ENCODE measurements at places on chromosomes 4 and X. TPM values are rescaled to one million over a fixed set of nuclear protein-coding genes. Genes with fewer than 3 reads are reported as not detected.

The SPANXN4 gene
- total RNA-seq: not detected

DNA sequence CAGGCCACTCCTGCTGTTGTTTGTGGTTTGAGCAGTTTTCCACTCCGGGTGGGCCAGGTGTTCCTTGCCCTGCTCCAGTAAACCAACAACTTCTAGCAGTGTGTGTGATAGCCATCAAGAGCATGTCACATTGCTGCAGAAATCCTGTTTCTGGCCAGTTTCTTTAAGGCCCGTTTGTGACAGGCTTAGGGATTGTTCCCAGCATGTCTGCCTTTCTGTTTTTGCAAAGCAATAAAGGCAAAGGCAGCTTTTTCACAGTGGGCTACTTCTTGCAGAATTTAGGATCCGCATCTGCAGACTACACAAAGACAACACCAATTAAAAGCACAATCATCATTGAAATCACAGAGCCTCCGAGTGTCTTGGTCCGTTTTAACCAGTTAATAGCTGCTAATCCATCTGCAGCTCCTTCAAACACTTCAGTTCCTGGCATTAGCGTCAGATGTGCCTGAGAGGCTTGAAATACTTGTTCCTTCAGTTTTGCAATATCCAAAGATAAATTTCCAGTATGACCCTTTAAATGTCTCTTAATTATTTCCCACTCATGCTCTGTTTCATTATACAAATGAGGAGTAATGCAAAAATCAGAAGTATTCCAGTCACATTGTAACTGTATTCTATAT is 65.1 kb downstream of the ADAM29 start:
- no peak overlapping the region for H3K27ac ChIP-seq
- H3K27me3 ChIP-seq: no peaks in the 10 kb centered on the region
- H3K4me3 ChIP-seq: no peak overlapping the region
- no peak for DNase-seq
- H3K4me1 ChIP-seq: no peaks in the 10 kb centered on the region

The TMEM129 gene
- total RNA-seq: 47.7 TPM

The AVPR2 gene
- total RNA-seq: not detected

The TMPRSS11B gene
- not detected for total RNA-seq

- 0 out of 2 replicates have a peak, but pooled peaks cover 4% of the 10 kb centered on the region for H3K27me3 ChIP-seq
- no peak overlapping the region for H3K4me3 ChIP-seq
- H3K27ac ChIP-seq: no peak overlapping the region
- H3K36me3 ChIP-seq: no peaks in the 10 kb centered on the region
Measured at GRCh38 chr4:154143720-154144119, 347.9 kb downstream of the DCHS2 start.

DNA sequence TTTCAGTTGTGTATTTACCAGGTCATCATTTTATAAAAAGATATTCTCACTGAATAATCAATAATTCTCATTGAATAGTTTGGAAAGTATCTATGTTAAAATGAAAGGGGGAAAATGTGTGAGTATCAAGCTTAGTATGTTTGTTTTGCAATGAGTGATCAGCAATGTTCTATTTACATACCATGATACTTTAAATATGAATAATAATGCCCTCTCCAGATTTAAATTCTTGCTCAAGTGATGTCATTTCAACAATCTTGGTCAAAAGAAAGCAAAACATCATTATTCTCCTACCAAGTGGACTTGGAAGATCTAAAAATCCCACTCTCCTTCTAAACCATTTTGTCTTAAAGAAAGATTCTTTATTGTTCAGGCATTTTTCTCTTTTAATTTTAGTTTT is 42.1 kb upstream of the ANKRD50 start:
- peak overlapping the region; percentile 61 for H3K27ac ChIP-seq
- DNase-seq: peak; percentile 48
- H3K4me1 ChIP-seq: peaks cover 24% of the 10 kb centered on the region
- H3K4me3 ChIP-seq: no peak overlapping the region
- no peaks in the 10 kb centered on the region for H3K27me3 ChIP-seq
- no peaks in the 10 kb centered on the region for H3K36me3 ChIP-seq

The LONRF3 gene
- total RNA-seq: 15.6 TPM

The CFAP47 gene
- not detected for total RNA-seq

DNA sequence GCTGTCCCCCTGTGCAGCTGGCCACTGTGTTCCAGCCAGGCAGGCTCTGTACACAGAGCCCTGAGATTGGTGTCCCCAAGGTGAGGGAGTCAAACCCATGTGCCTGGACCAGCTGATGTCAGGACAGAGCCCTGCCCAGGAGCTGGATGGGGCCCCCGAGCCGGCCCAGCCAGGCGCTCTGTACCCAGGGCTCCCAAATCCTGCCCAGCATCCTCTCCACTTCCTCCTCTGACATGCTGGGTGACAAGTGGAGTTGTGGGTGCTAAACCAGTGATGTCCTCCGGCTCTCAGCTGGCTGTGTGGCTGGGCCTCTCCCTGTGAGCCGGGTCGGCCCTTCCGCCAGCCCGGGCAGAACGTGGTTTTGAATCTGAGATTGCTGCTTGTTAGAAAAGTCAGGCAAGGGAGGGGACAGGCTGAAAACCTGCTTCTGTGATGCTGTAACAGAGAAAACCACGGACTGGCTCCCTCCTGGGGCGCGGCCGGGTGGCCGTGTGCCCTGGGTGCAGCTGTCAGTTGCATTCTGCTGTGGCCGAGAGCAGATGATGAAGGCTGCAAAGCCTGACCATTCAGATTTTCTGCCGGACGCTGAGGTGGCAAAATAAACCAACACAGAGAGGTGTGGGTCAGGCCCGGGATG is 7.9 kb upstream of the CPLX1 start:
- H3K27ac ChIP-seq: no peak overlapping the region
- H3K27me3 ChIP-seq: no peaks in the 10 kb centered on the region
- H3K36me3 ChIP-seq: no peaks in the 10 kb centered on the region
- no peak for DNase-seq
- H3K4me1 ChIP-seq: no peaks in the 10 kb centered on the region

The CORIN gene
- total RNA-seq: not detected

The ADRA2C gene
- 0.52 TPM for total RNA-seq

GRCh38 chr4:9894644-9895332 is 113.4 kb downstream of the DRD5 start:
- H3K4me1 ChIP-seq: no peaks in the 10 kb centered on the region
- DNase-seq: no peak
- H3K27me3 ChIP-seq: peaks cover 9% of the 10 kb centered on the region
- H3K27ac ChIP-seq: no peak overlapping the region
- H3K4me3 ChIP-seq: no peak overlapping the region

- H3K4me3 ChIP-seq: no peak overlapping the region
- peaks cover 12% of the 10 kb centered on the region for H3K36me3 ChIP-seq
- no peak overlapping the region for H3K27ac ChIP-seq
- H3K27me3 ChIP-seq: no peaks in the 10 kb centered on the region
- DNase-seq: no peak
Measured at GRCh38 chr4:508675-509638, 9.9 kb downstream of the PIGG start.

GRCh38 chrX:37701588-37701987 is 16.0 kb downstream of the XK start:
- H3K27me3 ChIP-seq: no peaks in the 10 kb centered on the region
- no peak for DNase-seq

DNA sequence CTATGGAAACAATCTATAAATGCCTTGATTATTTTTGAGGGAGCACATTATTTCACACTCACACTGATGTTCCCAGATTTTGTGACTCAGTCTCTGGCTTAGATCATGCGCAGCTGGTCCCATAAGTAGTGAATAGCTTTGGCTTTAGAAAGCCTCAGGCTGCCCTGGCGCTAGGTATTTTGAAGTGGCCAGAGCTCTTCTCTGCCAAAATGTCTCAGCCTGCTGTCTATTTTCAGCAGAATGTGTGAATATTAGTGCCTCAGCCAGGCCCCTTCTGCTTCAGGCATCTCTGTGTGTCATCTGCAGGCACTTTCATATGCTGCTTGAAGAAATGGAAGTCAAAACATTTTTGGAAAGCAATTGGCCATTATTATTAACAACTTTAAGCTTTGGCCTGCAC is 931.0 kb upstream of the INTU start:
- H3K27me3 ChIP-seq: no peaks in the 10 kb centered on the region
- DNase-seq: no peak
- no peak overlapping the region for H3K4me3 ChIP-seq

DNA sequence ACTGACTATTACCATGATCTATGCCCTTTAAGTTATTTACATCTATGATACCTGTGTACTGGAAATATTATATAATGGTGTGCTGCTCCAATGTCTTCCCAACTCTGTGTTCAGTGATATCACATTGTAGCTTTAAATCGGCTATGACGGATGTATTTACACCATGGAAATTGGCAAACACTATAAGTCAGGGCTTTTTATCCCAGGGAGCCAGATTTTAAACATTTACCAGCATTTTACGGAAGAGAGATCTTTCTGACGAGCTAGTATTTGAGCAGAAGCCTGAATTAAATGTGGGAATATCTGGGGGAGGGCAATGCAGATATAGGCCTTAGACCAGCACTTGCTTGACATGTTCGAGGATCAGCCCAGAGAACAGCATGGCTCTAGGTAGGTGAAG is 7.7 kb upstream of the PGM2 start:
- H3K36me3 ChIP-seq: no peaks in the 10 kb centered on the region
- DNase-seq: no peak
- no peak overlapping the region for H3K4me3 ChIP-seq
- H3K4me1 ChIP-seq: no peaks in the 10 kb centered on the region

GRCh38 chr4:6199422-6199921 is 877 bp downstream of the JAKMIP1 start:
- H3K36me3 ChIP-seq: no peaks in the 10 kb centered on the region
- H3K27me3 ChIP-seq: peaks cover 22% of the 10 kb centered on the region
- 0 out of 2 replicates have a peak, but pooled peaks cover 3% of the 10 kb centered on the region for H3K4me1 ChIP-seq
- DNase-seq: no peak
- H3K27ac ChIP-seq: no peak overlapping the region
- no peak overlapping the region for H3K4me3 ChIP-seq

GRCh38 chr4:138972956-138973801 is 42.4 kb upstream of the NOCT start:
- no peaks in the 10 kb centered on the region for H3K36me3 ChIP-seq
- no peak for DNase-seq
- no peaks in the 10 kb centered on the region for H3K4me1 ChIP-seq
- no peak overlapping the region for H3K27ac ChIP-seq

The RAB39B gene
- total RNA-seq: not detected

- no peaks in the 10 kb centered on the region for H3K36me3 ChIP-seq
- no peaks in the 10 kb centered on the region for H3K27me3 ChIP-seq
- no peak for DNase-seq
- H3K27ac ChIP-seq: no peak overlapping the region
- H3K4me1 ChIP-seq: no peaks in the 10 kb centered on the region
Measured at GRCh38 chr4:29043411-29043810, 1676.8 kb upstream of the PCDH7 start.

- DNase-seq: peak; percentile 65
- H3K27me3 ChIP-seq: no peaks in the 10 kb centered on the region
- H3K36me3 ChIP-seq: no peaks in the 10 kb centered on the region
- peaks cover 44% of the 10 kb centered on the region for H3K4me1 ChIP-seq
- peak overlapping the region; percentile 5 for H3K4me3 ChIP-seq
Measured at GRCh38 chrX:118730500-118731247, 3.3 kb downstream of the IL13RA1 start.

The ADAMTS3 gene
- total RNA-seq: 3.2 TPM

DNA sequence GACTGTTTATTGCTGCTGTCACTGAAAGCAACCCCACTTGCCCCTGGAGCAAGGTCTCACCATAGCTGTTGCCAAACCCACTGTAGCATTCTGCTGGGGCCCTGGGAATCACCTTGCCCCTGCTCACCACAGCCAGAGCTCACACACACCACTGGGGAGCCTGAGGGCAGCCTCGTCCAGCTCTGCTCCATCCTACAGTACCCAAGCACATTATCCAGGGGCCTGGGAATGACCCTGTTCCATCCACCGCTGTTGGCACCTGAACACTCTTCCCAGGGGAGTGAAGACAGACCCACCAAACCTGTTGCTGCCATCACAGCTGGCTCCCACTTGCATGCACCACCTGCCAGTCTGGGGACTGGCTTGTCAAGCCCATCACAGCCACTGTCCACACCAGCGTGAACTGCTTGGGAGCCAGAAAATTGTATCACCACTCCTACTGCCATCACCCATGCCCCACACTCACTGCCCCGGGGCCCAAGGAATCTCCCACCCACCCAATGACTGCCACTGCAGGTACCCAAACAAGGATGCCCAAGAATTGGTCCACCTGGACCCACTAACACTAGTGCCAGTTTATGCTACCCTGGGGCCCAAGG is 811.3 kb downstream of the KLHL13 start:
- DNase-seq: no peak
- H3K4me1 ChIP-seq: no peaks in the 10 kb centered on the region
- no peaks in the 10 kb centered on the region for H3K27me3 ChIP-seq
- H3K4me3 ChIP-seq: no peak overlapping the region
- H3K27ac ChIP-seq: no peak overlapping the region

GRCh38 chr4:82688091-82688795 is 110.4 kb downstream of the SCD5 start:
- H3K27ac ChIP-seq: no peak overlapping the region
- no peaks in the 10 kb centered on the region for H3K4me1 ChIP-seq
- no peak for DNase-seq
- no peak overlapping the region for H3K4me3 ChIP-seq
- H3K36me3 ChIP-seq: no peaks in the 10 kb centered on the region

The S100G gene
- total RNA-seq: not detected

The DDX53 gene
- not detected for total RNA-seq

DNA sequence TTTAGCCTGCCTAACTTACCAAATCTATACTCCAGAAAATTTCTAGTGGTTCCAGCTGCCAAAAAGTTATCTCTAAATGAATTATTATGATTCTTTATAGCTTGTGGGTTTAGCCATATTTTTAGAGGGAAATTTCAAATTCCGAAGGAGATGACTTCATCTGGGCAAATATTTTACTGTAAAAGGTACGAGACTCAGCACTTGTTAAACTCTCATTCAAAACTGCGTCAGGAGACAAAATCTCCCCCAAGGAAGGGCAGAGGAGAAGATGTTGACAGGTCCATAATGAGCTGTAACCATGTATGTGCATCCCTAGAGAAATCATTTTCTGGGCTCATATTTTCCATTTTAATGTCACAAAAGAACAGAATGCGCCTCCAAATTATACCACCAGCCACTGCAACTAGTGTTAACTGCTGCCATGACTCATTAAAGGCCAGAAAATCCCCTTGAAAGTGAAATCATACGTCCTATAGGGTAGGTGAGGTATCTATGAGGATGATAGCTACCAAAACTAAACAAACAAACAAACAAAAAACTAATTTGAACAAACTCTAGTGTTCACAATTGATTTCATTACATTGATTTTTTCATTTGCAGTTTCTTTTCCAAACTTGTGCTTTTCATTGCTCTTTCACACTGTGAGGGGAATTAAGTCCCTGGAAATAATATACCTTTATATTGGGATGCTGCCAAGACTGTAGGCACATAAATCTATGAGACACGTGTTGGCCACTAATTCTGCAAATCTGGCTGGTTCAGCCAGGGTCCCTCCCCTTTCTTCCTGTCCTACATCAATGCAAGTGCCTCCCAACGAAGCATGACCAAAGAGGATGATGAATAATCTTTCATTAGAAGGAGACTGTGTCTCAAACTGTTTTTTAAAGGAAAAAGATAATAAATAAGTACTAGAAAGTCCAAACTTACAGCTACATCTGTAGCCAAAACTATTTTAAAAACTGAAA is 85.8 kb downstream of the ARHGAP6 start:
- no peak overlapping the region for H3K27ac ChIP-seq
- H3K36me3 ChIP-seq: no peaks in the 10 kb centered on the region
- DNase-seq: peak; percentile 46
- peaks cover 10% of the 10 kb centered on the region for H3K4me1 ChIP-seq
- no peaks in the 10 kb centered on the region for H3K27me3 ChIP-seq

Data from PC-3 (cell line).